Gastroesophageal sphincter (tissue), 4 donors: ENCODE measurements at places on chromosomes 3 and 15.

DNA sequence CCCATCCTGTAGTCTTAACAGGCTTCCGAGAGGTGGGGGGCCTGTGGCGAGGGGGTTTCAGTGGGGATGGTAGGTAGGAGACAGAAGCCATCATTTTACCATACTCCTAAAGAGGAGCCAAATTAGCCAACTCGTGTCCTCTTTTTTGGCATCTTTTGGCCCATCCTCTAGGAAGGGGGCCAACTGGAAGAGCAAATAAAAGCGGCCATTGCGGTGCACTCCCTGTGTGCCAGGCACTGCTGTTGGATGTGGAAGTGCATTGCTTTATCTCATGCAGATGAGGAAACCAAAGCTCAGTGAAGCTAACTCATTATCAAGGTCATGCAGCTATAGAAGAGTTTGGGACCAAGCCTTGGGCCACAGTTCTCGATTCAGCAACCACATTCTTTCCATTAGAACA lies 6.1 kb downstream of the SEMA4B start:
- ATAC-seq, result no peak

- peak; percentile 40 for ATAC-seq
Measured at GRCh38 chr3:38138349-38139190, at the start of gene MYD88. TSS of gene MYD88 (plus strand) at chr3:38138661. CDS start at chr3:38138701, 40 bp downstream.

DNA sequence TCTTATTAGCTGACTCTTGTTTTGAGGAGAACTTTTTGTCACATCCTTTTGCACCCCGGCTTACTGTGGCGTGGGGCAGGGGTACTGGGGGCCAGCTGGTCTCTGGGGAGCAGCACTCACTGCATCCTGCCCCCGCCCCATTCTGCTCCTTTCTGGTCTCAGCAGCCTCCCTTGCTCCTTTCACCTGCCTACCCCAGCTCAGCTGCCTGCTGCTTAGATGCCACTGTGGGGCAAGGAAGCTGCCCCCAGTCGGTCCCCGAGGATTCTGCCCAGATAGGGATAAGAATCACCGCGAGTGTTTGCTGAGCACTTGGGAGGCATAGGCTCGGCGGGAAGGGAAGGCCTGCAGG lies 32.0 kb downstream of the APBA2 start:
- ATAC-seq, result no peak

DNA sequence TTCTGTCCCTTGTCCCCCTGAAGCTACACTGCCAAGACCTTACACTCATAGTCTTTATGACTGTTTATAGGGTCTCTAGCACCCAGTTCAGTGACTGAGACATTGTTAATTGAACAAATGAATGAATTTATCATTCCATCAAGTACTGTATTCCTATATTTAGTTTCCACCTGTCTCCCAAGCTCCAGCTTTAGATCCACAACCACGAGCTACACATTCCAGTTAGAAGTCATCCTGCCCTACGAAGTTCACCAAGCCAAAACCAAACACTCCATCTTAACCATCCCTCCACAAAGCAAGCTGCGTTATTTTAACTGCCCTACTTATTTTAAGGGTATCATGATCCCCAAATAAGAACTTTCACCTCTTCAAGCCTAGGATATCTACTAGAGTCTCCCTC lies 31.3 kb downstream of the TNIK start:
- ATAC-seq, result no peak

DNA sequence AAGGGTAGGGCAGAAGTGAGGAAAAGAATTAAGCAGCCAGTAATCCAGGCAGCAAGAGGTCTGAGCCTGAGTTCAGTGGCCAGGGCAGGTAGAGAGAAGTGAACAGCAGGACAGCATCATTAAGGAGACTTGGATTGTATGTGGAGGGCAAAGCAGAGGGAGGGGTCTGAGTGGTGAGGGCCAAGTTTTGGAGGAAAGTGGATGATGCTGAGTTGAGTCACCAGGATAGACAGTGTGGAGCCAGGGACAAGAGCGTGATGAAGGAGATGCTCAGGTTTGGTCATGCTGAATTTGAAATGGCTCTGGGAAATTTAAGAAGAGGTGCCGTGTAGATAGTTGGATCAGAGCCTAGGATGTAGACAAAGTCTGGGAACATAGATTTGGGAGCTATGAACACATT lies 93.1 kb downstream of the ARHGEF26 start:
- no peak for ATAC-seq

GRCh38 chr3:12139111-12139511 lies 19.6 kb downstream of the TIMP4 start:
- ATAC-seq, result peak; percentile 33

DNA sequence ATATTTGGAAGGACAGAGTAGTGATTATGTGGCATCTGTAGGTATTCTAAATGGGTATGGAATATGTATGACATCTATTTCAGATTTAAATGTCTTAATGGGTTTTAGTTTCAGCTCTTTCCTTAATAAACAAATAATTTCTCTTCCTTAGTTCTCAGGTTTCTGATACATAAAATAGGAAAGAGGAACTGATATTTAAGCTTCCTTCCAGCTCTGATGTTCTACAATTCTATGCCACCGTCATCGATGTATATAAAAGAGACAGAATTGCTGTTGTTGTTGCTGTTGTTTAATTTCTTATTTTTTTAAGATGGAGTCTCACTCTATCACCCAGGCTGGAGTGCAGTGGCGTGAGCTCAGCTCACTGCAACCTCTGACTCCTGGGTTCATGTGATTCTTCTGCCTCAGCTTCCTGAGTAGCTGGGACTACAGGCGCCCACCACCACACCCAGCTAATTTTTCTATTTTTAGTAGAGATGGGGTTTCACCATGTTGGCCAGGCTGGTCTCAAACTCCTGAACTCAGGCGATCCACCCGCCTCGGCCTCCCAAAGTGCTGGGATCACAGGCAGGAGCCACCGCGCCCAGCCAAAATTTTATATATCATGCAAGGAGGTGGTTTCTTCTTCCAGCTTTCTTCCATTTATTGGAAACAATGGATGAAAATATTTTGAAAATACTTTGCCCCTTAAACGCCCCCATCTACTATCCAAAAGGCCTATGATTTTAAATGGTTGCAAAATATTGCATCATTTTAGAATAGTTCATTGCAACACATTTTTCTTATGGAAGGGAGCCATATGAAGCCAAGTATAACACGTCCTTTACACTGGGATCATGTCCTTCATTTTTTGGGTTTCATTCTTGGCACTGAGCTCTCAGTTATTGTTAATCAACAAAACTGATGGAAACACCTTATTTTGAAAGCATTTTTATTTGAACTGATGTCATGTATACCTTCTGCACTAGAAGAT lies 13.9 kb upstream of the C15orf61 start:
- peak; percentile 63 for ATAC-seq

- no peak for ATAC-seq
Measured at GRCh38 chr15:25178835-25179672, 224.3 kb downstream of the SNRPN start.

DNA sequence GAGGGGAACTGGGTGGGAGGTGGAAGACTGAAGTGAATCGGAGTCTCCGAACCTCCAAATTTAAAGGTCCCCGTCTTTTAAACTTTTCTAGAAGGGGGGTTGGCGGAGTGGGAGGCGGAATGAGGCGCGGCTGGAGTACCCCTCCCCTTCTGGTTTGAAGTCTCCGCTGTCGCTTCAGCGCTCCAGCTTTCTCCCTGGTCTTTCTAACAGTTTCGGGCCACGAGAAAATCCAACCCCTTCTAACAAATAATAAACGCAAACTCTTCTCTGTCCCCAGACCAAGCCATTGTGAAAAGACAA lies 2.5 kb upstream of the MECOM start:
- ATAC-seq, result no peak

DNA sequence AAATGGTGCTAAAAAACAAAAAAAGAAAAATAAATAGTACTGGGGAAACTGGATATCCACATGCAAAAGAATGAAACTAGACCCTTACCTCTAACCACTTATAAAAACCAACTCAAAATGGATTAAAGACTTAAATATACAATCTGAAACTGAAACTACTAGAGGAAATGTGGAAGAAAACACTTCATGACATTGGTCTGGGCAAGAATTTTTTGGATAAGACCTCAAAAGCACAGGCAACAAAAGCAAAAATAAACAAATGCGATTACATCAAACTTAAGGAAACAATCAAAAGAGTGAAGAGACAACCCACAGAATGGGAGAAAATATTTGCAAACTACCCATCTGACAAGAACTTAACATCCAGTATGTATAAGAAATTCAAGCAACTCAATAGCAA lies 6.4 kb downstream of the IFT57 start:
- ATAC-seq, result no peak

- ATAC-seq, result no peak
Measured at GRCh38 chr3:88810455-88810854, 297.0 kb upstream of the EPHA3 start.

GRCh38 chr3:173395412-173396181 lies 1.9 kb upstream of the NLGN1 start:
- ATAC-seq, result peak; percentile 93

DNA sequence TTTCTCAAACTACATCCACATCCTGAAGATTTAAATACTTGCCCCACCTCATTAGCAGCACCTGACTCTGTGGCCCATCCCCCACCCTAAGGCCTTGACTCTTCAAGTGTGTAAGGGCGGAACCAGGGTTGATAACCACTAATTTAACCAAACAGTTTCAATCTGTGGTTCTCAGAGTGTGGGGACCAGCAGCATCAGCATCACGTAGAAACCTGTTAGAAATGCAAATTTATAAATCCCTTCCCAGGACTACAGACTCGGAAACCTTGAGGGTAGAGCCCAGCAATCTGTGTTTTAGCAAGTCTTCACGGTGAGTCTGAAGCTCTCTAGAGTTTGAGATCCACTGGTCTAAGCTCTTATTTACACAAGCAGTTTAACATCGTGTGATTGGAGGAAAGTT lies 12.4 kb downstream of the GNB4 start:
- ATAC-seq, result no peak

- peak; percentile 81 for ATAC-seq
Measured at GRCh38 chr3:69085833-69086722, 1.3 kb downstream of the ARL6IP5 start.

GRCh38 chr15:51503003-51503402 lies 119.6 kb downstream of the DMXL2 start:
- ATAC-seq, result no peak

GRCh38 chr15:48603922-48604321 lies 41.6 kb downstream of the FBN1 start:
- ATAC-seq, result no peak

DNA sequence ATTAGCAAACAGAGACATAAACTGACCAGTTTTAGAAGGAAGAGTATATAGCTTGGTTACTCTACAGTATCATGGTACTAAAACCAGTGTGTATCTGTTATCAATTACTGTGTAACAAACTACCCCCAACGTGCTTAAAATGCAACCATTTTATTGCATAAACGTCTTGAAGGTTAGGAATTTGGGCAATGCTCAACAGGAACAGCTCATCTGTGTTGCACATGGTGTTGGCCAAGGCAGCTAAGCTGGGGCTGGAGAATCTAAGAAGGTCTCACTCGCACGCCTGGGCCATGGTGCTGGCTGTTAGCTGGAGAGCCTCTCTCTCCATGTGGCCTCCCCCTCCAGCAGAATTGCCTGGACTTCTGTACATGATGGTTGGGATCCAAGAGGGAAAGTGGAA lies 81.2 kb upstream of the THBS1 start:
- ATAC-seq, result no peak
